ENCODE measurements at places on chromosomes 1 and 21.

DNA sequence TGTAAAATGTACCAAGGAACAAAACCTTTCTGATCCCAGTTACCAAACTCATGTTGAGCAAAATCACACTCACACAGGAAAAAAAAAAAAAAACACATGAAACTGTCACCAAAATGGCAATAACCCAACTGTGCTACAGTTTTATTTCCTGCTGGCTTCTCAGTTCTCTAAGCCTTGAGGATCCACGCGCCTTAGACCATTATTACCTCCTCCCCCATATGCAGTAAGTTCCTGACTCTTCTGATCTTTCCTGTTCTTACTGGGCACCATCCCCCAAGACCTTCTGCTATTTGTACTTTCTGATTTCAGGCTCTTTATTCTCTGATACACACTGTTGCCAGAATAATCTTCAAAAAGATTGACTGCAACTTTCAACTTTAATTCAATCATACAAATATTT is 79.6 kb downstream of the SLC45A1 start:
- DNase-seq, result no peak

DNA sequence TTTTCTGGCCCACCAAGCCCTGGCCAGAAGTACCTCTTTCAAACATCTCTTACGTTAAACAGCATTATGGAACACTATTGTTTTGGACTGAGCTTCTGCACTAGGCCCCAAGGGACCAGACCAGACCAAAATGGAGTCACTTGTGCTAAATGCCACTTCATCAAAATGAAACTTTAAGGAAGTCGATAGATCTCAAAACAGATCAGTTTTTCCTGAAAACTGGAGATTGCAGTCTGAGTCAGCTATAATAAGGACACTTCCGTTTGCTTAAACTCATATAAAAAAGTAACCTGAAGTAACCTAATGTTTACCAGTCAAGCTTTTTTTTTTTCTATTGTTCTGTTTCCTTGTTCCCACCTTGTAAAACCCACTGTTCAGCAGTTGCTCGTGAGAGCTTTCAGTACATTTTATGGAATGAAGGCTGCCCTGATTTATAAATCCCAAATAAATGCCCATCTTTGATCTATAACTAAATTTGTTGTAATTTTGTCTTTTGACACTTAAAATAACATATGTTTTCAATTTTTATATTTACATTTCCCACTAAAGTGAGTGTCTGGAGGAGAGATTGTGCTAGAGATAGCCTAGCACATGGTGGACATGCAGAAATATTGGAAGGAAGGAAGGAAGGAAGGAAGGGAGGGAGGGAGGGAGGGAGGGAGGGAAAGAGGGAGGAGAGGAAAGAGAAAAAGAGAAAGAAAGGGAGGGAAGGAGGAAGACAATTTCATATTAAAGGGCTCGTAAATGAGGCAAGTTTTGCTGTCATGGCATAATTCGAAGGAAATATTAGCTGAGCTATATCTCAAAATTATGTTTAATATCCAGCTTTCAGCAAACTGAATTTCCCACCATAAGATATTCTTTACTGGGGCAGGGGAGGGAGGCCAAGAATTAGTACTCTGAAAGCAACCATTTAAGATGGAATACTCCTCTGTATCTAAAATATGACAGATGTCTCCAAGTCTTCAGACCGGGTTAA is 77.0 kb upstream of the CXADR start:
- no peak for DNase-seq

GRCh38 chr1:212638492-212639151 is 30.1 kb downstream of the ATF3 start:
- no peak for DNase-seq

GRCh38 chr1:116739371-116740012 is 14.7 kb upstream of the CD2 start:
- DNase-seq, result no peak

DNA sequence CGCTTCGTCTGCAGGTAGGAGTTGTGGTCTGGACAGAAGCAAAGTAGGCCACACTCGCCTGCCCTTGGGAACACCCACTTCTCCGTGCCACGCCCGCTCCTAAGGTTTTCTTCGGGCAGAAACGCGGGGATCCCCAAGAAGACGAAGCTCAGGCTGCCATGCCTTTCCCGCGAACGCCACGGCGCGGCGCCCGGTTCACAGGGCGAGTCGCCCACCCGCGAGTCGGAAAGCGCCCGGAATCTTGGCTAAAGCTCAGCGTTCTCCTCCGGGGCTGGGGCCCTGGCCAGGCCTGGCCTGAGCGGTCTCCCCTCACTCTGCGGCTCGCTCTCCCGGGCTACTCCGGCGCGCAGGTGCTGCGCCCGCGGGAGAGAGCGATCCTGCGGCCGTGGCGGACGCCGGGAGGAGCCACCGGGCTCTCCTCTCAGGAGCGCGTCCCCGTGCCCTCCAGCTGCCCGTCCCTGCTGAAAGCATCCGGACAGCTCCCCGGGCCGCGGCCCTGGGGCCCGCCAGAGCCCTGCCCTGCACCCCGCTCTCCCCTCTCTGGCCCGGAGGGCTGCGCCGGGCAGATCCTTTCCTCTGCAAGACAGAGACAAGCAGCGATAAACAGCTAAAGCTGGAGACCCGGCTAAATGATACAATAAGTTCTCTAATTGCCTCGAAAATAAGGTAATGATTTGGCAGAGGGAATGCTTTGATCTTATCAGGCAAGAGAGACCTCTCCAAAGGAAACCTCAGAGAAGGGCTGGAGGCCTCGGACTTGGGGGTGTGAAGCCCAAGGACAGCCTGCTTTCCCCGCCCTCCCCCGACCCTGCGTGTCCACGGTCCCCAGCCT is 6.7 kb upstream of the WNT2B start:
- peak; percentile 47 for DNase-seq

GRCh38 chr1:248872752-248873408 is 14.0 kb upstream of the ZNF692 start:
- peak; percentile 59 for DNase-seq

- DNase-seq, result no peak
Observed at GRCh38 chr1:218751208-218751948, 406.2 kb downstream of the TGFB2 start.

DNA sequence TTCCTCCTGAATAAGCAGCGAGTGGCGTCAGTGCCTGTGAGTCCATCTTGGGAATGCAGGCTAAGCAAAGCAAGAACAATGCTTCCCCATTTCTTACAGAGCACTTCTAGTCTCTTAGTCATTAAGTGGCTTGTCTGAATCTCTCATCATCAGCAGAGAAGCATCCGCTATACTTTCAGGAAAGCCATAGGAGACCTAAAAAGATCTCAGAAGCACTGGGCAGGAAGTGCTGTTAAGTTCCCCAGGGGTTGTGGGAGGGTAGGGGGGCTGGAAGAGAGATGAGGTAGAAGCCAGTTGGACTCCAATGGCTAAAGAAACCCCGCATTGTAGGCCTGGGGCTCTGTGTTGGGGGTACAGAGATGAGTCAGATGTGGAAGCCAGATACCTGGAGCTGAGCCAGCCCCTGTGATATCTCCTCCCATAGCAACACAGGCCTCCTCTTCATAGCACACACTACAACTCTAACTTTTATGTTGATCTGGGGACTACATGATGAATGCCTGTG is 44.9 kb downstream of the SYT6 start:
- no peak for DNase-seq

GRCh38 chr1:214198571-214198970 is 82.4 kb upstream of the SMYD2 start:
- no peak for DNase-seq

DNA sequence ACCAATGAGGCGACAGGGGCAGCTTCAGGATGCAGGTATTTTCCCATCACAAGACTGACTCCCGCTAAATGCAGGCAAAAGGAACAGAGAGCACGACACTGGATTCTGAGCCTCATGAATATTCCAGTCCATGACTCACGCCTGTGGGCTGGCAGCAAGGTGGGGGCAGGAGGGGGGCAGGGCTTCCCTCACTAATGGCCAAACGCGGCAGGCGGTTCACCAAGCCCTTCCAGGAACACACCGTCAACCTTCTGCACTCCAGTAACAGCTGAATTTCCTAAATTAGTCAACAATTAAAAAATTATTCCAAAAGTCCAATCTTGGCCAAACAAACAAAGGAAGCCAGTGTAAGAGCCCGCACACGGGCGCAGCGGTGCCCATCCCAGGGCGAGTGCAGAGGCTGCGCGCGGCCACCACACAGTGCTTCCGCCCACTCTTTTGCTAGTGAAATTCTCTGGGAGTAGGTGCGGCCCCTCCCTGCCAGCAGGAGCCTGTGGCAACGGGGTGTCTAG is 12.5 kb upstream of the GPR153 start:
- DNase-seq, result no peak

- DNase-seq, result no peak
Observed at GRCh38 chr1:44947063-44947773, 39.2 kb downstream of the EIF2B3 start.

- DNase-seq, result no peak
Observed at GRCh38 chr1:205495237-205495823, 9.1 kb upstream of the CDK18 start.

GRCh38 chr1:16082283-16083038 is 9.0 kb upstream of the FAM131C start:
- DNase-seq, result peak; percentile 59

GRCh38 chr1:221272940-221273339 is 393.7 kb downstream of the HLX start:
- no peak for DNase-seq

- no peak for DNase-seq
Observed at GRCh38 chr1:181630838-181631237, 147.5 kb downstream of the CACNA1E start.

GRCh38 chr1:36691374-36691773 is 208.7 kb upstream of the CSF3R start:
- DNase-seq, result no peak

DNA sequence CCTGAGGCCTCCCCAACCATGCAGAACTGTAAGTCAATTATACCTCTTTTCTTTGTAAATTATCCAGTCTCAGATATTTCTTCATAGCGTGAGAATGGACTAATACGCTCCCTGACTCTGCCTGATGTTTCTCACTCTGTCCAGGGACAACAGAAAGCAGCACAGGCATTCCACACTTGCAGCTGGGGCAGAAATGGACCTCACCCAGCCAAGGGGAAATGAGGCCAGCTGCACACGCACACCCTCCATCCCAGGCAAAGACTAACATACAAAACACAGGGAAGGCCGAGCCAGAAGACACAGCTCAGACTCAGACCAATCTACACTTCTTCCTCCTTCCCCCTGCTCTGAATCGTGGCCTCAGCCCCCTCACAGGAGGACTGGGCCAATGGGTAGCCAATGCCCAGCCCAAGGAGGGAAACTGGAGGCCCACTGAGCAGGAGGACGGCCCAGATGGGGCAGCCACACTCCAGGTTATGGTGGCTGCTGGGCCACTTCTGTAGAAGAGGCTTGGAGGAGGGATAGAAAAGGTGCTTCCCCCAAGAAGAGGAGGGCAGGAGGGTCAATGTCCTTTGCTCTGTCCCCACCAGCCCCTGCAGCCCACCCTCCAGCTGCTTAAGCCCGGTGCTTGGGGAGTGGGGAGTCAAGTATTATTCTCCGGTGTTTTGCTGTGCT is 228.4 kb downstream of the NPHP4 start:
- DNase-seq, result no peak

- no peak for DNase-seq
Observed at GRCh38 chr1:85554630-85555327, 25.8 kb upstream of the CCN1 start.

DNA sequence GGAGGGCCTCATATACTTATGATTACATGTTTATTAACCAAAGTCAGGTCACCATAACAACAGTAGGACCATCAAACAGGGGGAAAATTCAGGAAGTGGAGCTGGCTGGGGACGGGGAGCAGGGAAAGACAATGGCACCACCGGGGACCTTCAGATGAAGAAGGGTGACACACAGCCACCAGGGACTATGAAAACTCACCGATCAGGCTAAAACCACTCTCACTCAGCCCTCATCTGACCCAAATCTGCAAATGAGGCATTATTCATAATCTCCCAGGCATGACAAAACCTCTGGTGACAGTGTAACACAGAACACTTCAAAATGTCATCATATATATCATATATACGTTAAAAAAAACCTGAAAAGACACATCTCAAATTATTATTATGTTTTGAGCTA is 11.2 kb downstream of the MKNK1 start:
- DNase-seq, result no peak

GRCh38 chr1:205214756-205215155 is 3.3 kb upstream of the DSTYK start:
- no peak for DNase-seq

DNA sequence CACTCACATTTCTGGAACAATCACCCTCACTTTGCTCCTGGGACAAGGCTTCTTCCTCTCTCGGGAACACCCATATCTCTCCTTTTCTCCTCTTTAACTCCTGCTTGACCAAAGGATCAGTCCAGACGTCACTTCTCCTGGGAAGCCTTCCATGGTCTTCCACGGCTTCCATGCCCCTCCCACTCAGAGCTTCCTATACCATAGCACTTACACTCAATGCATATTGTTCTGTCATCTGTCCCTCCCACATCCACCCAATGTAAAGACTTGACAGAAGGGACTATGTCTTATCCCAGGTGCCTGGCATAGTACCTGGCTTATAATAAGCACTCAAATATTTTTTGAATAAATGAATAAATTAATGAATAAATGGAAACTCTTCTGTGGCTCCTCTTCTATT is 28.2 kb downstream of the CD34 start:
- no peak for DNase-seq

- no peak for DNase-seq
Observed at GRCh38 chr1:62774006-62774405, 9.9 kb upstream of the ATG4C start.

- no peak for DNase-seq
Observed at GRCh38 chr1:108634521-108634920, 26.4 kb downstream of the HENMT1 start.

DNA sequence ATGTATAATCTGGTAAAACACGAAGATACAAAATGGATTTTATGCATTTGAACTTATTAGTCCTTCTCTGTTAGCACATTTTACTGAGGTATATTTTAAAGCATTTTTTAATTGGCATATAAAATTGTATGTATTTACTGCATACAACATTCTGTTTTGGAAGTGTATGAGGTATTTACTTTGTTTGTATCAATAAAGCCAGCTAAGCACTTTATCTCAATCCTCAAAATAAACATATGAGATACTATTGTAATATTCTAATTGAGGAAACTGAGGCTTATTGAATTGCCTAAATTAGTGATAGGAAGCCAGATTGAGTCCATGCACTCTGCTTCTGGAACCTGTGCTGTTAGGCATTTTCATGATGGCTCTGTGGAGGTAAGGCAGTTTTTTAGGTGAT is 65.6 kb downstream of the MTR start:
- DNase-seq, result no peak
